HT-29 (cell line): ENCODE measurements at places on chromosomes 2 and 18. TPM values are rescaled to one million over a fixed set of nuclear protein-coding genes. Genes with fewer than 3 reads are reported as not detected.

TMEM169 gene
- total RNA-seq = 0.08 and 0.53 TPM in 2 replicates

MTCL1 gene
- 21.1 and 22.2 TPM in 2 replicates for total RNA-seq

INHBB gene
- not detected in 2 replicates for total RNA-seq

RTP5 gene
- not detected in 2 replicates for total RNA-seq

CERKL gene
- total RNA-seq = 0.20 and 0.83 TPM in 2 replicates

GRCh38 chr2:56207760-56208159 lies 24.0 kb downstream of the CCDC85A start:
- DNase-seq = no peak

DNA sequence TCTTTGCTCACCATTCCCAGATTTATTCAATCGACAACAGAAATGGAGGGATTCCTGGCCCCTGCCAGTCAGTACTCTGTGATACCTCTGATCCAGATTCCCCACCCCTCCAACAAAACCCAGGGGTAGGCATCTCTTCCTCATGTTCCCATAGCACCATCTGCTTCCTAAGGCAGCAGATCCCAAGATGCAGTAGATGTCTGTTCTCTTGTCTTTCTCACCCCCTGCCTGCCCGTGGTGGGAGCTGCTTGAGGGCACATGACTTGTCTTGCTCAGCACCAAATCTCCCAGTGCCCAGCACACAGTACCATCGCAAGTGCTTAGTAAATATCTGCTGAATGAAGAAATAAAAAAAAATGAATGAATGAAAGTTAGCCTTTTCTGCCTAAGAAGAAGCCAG lies 98.2 kb downstream of the ZBTB7C start:
- DNase-seq = no peak

DNA sequence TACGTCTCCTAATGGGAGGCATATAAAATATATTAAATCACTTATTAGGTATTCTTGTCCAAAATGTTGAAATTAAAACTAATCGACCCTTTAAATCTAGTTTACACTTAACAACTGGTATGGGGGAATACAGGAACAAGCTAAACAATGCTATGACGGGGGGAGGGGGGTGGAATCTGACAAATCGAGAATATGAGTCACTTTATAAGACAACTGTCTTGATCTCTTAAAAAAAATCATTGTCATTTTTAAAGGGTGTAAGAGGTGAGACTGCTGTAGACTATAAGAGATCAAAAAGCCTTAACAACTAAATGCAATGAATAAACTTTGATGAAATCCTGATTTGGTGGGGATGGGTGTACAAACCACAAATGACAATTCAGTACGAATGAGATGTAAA lies 6.0 kb downstream of the MAP3K2 start:
- no peak for DNase-seq

GRCh38 chr2:215888680-215889079 lies 124.7 kb downstream of the MREG start:
- no peak for DNase-seq

GRCh38 chr2:241187918-241188234 lies 601 bp upstream of the ANO7 start:
- no peak for DNase-seq
